ENCODE measurements at places on chromosomes 6 and 20.
A peak's percentile ranks its signal among the peaks of the same experiment; 100 is the strongest.

DNA sequence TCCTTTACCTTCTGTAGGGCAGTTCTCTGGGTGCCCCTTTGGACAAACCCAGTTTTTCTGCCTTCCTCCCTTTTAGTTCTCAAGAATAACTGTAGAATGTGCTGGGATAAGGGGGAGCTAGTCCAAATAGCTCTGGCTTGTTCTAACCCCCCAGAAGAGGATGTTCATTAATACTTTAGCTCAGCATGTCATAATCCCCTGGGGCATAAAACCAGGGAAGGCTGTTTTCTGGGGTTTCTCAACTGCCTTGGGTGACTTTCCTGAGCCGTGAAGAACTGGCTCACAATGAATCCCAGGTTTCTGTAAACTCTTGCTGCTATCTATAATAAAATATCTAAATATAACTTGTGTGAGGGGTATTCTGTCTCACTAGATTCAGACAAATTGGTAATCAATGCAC is 44.5 kb upstream of the RNF217 start:
- no peak for DNase-seq

DNA sequence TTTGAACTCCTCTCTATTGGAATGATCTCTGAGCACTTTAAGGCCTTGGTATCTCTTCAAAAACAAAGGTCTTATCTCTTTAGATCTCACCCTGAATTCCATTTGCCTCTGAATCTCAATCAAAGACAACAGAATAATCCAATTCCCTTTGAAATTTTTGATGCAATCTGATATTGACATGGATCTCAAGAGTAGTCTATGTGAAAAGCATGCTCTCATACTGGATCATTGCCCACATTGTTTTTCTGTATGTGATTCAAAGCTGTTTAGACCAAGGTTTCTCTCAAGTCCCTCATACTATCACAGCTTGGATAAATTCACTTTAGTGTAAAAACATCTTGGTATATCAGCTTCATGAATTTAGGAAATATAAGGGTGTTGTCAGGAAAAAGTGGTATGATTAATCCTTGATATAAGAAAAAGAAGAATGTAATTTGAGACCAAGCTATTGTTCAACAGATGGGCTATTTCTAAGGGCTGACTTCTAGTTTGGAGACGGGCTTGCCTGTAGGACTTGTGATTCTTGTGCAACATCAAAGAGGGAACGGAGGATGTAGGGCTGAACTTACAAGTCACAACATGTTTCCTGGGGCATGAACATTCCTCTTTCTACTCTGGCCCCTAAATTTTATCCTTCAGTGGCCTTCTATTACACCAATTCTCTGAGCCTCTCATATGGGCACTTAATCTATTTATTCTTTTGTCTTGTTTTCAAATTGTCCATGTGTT is 77.9 kb upstream of the CITED2 start:
- DNase-seq, result no peak

- no peak for DNase-seq
Measured at GRCh38 chr20:33387177-33387576, 14.1 kb downstream of the CDK5RAP1 start.

GRCh38 chr6:53465732-53466131 is 79.2 kb downstream of the GCLC start:
- DNase-seq, result no peak

DNA sequence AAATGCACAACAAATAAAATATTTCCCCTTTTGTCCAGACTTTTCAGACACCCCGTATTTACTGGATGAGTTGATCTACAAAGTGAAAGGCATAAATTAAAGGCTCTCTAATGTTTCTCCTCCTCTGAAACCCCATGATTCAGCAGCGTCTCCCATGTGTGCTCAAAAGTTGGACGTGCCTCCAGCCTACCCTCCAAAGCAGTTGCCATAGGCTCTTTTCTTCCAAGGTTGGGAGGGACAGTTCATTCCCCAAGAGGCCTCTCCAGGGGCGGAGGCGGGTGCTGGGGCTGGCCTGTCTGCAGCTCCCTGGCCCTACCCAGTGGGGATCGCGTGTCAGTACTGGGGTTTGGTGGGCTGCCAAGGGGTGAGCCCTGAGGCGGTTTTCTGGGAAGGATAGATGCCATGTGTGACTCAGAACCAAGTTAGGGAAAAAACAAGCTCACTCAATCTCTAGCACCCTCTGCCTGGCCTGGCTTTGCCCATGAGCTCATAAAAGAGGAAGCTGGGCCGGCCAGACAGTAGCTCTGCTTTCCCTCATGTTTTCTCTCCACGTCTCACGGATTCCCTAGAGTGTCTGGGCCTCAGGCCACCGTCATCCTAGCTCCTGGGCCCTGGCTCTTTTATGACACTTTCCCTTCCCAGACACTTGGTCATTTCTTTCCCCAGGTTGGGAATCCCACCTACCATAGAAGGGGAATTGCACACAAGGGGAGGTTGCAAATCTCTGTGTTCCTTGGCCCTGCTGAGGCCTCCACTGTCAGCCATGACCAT is 8.0 kb upstream of the IER3 start:
- DNase-seq, result peak; percentile 12

- no peak for DNase-seq
Measured at GRCh38 chr20:32556312-32557184, 28.6 kb downstream of the NOL4L start.

GRCh38 chr6:133966654-133967329 is 13.8 kb downstream of the TBPL1 start:
- DNase-seq, result no peak

- no peak for DNase-seq
Measured at GRCh38 chr6:117110737-117111136, 154.6 kb upstream of the VGLL2 start.

- DNase-seq, result no peak
Measured at GRCh38 chr6:40011844-40012243, 77.6 kb upstream of the MOCS1 start.

- DNase-seq, result no peak
Measured at GRCh38 chr6:39208223-39208739, 21.0 kb downstream of the KCNK5 start.

DNA sequence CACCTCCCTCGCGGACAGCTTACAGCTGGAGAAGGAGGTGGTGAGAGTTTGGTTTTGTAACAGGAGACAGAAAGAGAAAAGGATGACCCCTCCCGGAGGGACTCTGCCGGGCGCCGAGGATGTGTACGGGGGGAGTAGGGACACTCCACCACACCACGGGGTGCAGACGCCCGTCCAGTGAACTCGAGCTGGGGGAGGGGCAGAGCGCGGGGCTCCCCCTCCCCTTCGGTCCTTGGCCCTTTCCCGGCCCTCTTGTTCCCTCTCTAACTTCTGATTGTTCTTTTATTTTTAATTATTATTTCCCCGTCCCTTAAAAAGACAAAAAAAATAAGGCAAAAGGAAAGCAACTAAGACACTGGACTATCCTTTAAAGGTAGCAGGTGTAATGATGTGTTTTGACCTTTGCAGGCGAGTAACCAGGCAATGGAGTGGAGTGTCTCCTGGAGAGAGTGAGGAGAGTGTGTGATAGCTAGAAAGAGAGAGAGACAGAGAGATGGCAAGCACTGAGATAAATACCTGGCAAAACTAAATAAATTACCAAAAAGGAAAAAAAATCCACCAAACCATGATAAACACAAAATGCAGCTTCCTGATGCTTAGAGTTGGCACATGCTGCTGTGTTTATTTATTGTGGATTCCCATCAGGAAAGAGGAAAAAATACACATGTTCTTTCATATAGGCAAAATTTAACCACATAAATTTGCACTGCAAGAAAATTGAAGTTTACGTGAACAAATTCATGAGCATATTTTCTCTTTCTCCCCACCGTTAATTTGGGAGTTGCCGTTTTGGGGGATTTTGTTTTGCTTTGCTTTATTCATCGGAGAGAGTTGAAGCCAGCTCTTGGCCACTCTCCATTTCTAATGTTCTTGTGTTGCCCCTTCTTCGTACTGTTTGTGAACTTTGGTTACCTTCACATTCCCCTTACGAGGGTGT is 1.9 kb downstream of the POU3F2 start:
- peak; percentile 57 for DNase-seq

- no peak for DNase-seq
Measured at GRCh38 chr6:34150766-34151165, 4.9 kb upstream of the GRM4 start.

GRCh38 chr6:149150301-149150700 is 167.2 kb upstream of the TAB2 start:
- no peak for DNase-seq

All from anterior cingulate cortex (tissue), 58 donors.